ENCODE measurements at places on chromosomes 3 and 15. TPM values are rescaled to one million over a fixed set of nuclear protein-coding genes. Genes with fewer than 3 reads are reported as not detected.

DNA sequence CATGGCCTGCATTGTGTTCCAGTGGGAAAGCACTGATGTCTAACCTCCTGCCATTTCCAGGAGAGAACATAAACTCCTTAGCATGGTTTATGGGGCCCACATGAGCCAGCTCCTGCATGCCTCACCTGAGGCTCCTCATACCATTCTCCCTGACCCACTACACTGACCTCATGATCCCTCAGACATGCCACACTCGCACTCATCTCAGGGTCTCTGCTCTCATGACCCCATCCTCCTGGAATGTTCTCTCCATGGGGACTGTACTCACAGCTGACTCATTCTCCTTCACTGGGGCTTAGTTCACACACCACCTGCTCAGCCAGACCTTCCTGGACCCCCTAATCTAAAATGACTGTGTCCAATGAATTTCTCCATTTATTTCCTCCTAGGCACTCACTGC lies 4.0 kb upstream of the LMCD1 start:
- DNase-seq = no peak

- no peak for DNase-seq
Measured at GRCh38 chr15:99320374-99321215, 69.3 kb downstream of the LRRC28 start.

GRCh38 chr15:45645026-45645980 lies 10.5 kb downstream of the SQOR start:
- DNase-seq = no peak

DNA sequence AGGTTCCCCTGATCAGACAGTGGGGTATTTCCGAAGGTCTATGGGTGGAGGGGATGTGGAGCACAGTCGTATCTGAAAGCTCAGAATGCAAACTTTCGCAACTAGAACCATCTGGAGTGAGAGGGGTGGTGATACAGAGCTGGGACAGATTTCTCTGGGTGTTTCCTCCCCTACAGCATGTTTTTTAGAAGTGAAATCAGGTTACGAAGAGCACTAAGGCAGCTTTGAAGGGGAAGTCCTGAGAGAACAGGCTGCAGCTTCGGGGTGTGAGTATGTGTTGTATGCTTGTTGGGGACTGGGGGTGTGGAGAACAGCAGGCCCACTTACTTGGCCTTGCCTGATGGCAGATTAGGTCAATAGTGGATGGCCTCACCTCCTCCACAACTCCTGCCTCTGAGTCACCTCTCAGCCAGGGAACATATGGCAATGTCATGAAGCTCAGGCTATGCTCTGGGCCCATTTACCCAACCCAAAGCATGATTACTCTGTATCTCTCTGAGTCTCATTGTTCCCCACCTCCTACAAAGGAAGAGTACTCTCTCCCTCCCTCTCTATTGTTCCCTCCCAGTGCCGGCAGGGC lies 107.2 kb upstream of the RASGRP1 start:
- no peak for DNase-seq

- peak; percentile 52 for DNase-seq
Measured at GRCh38 chr3:172562871-172563865, 39.9 kb upstream of the TNFSF10 start.

- no peak for DNase-seq
Measured at GRCh38 chr3:197960694-197961581, 921 bp downstream of the LMLN start.

- no peak for DNase-seq
Measured at GRCh38 chr3:126451511-126451910, 24.2 kb downstream of the ZXDC start.

DNA sequence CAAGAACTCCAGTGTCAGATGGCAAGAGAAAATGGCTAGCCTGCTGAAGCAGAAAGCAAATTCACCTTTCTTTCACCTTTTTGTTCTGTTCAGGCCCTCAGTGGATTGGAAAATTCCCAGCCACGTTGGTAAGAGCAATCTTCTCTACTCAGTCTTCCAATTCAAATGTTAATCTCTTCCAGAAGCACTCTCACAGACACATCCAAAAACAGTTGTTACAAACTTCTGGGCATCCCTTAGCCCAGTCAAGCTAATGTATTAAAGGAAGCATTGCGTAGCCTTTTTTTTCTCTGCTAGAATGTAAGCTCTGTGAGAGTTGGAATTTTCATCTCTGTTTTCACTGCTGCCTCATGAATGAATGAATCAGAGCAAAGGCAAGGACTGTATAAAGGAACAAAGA lies 109.2 kb upstream of the ROBO2 start:
- no peak for DNase-seq

DNA sequence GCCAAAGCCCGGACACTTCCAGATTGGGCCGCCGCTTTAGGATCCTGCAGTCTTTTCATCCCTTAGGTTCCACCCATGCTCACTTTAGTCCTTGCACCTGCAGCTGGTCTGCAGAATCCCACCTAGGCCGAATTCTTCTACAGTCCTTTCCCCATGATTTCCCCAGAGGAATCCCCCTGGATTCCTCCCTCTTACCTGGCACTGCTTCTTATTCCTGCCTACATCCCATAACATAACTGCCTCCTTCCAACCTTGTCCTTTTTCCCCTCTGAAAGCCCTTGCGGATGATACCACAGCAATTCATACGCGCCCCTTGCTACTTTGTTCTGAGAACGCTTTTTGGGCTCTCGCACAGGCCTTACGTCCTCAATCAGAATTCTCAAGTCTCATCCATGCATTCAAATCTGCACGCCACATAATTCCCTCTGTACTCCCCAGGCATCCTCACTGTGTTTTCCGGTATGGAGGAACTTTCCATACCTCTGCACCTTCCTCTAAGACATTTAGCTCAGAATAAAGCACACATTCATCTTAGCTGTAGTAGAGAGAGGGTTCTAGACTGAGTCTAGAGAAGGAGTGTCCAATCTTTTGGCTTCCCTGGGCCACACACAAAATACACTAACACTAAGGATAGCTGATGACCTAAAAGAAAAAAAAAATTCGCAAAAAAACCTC lies 619 bp downstream of the EIF2AK4 start:
- no peak for DNase-seq

The CHRD gene
- 2.5 TPM for total RNA-seq

The RSL24D1 gene
- 51.5 TPM for total RNA-seq

The IFT122 gene
- 60.8 TPM for total RNA-seq

The ITIH3 gene
- 0.46 TPM for total RNA-seq

The MESP2 gene
- total RNA-seq = 1.4 TPM

The KAT2B gene
- total RNA-seq = 16.4 TPM

The DPPA4 gene
- total RNA-seq = not detected

The CCDC33 gene
- 1.5 TPM for total RNA-seq
